ENCODE measurements at places on chromosomes 7 and 10.

- DNase-seq, result no peak
Measured at GRCh38 chr7:36207451-36208291, 54.6 kb downstream of the EEPD1 start.

- no peak for DNase-seq
Measured at GRCh38 chr7:85890244-85890811, 703.5 kb upstream of the SEMA3D start.

DNA sequence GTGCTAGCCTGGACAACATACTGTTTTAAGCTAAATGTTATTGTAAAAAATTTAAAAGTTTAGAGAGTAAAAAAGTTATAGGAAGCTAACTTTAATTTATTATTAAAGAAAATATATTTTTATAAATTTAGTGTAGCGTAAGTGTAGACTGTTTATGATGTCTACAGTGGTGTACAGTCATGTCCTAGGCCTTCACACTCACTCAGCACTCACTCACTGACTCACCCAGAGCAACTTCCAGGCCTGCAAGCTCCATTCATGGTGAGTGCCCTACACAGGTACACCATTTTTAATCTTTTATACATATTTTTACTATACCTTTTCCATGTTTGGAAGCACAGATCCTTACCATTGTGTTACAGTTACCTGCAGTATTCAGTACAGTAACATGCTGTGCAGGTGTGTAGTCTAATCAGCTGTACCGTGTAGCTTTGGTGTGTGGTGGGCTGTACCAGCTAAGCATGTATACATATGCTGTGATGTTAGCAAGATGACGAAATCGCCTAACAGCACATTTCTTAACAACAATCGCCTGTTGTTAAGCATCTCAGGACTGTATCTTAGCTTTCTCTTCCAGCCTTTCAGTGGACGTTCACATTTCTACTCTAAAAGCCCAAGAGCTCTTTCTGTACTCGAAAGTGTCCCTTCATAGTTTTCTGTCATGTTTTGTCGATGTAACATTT, 12.5 kb downstream of the RNF32 start:
- no peak for DNase-seq

DNA sequence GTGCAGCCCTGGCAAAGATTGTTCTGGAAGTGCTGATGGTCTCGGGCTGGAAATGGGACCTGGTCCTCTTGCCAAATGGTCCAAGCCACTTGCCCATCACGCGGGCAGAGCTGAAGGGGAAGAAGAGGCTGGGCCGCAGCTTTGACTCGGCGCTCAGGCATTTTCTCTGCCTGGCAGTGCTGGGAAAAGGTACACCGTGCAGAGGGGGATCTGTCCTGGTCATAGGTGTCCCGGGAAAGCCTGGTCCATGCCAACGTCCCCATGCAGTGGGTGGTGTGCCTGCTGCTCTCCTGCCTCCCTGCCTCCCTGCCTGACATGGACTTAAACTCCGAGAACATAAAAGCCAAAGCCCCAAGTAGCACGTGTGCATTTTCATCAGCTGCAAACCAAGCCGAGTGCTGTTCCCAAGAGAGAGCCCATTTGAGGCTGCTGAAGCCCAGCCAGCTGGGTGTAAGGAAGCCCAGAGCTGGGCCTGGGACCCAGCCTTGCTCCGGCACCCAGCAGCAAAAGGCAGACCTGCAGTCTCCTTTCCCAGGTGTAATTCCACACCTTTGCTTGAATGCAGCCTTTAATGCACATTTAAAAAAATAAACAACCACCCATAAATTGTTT, 72.7 kb downstream of the TCERG1L start:
- no peak for DNase-seq

DNA sequence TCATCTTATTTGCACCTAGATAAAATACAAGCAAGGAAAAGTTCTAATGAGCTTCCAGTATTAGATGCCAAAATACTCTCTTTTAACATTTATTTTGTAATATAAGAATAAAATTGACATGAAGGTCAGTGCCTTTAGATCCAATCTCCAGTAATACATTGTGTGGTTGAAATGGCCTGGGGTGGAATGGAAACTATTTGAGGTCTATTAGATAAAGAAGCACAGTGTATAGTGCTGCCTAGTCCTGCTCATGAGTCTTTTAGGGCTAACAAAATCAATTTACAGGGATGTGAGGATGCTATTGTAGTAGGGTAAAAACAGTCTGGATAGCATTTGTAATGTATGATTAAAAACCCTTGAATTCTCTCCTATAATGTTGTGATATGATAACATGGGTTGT, 84.5 kb upstream of the ETV1 start:
- no peak for DNase-seq

- DNase-seq, result peak; percentile 64
Measured at GRCh38 chr10:28432210-28432676, 100.7 kb upstream of the WAC start.

GRCh38 chr7:7707246-7707645, 11.2 kb downstream of the RPA3 start:
- DNase-seq, result no peak

DNA sequence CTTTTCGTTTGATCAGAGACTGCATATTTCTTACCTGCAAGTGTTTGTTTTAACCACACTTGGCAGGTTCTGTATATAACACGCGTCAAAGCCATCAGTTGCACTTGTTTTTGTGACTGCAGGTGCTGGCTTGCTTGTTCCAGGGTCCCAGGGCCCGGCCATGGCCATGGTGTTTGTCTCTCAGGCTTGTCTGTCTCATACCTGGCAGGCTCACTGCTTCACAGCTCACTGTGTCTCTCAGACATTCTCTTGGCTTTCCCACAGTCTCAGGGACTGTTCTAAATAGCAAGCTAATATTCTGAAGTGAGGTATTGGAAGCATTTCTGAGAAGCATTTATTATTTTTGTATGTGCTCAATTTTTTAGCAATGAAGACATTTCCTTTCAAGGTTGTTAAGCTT, 46.9 kb downstream of the GPR141 start:
- no peak for DNase-seq

DNA sequence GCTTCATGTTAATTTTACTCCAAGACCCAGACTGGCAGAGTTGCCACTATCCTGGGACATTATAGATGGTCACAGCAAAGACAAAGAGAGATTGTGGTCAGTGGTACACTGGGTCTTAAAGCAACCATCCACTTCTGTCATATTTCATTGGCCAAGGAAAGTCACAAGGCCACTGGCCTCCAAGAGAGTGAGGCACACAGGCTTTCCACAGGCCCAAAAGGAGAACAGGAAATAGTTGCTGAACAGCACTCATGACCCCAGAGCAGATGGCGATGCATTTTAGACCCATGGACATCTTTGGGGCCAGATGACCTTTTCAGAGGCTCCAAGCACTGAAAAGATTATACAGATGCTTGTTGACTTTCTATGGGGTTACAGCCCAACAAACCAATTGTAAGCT, 97.4 kb downstream of the ARID5B start:
- no peak for DNase-seq

- DNase-seq, result peak; percentile 71
Measured at GRCh38 chr10:117004227-117005025, 561 bp downstream of the SHTN1 start.

DNA sequence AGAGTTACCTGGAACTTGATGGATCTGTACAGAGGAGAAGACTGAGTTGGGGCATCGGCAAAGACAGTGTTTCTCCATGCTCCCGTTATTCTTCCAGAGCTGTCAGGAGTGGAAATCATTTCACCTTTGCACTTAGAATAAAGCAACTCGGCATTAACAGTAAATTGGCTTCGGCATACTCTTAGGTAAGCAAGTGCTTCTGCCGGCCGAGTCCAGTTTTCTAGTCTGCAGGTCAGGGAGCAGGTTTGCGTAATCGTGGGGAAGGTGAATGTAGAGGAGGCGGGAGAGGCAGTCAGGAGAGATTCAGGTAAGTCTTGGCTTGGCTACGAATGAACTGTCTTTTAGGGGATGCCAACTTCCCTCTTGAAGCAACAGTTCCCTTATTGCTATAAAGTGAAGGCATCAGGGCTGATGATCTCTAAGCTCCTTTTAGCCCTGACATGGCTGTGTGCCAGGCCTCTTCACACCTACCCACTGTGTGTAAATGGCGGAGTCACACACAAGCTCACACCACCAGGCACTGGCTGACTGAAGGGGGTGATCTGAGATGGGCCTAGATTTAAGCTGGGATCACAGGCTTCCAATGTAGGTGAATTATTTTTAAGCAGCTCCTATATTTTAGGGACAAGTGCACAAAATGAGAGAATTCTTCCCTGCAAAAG, 127.1 kb downstream of the GATA3 start:
- DNase-seq, result no peak

DNA sequence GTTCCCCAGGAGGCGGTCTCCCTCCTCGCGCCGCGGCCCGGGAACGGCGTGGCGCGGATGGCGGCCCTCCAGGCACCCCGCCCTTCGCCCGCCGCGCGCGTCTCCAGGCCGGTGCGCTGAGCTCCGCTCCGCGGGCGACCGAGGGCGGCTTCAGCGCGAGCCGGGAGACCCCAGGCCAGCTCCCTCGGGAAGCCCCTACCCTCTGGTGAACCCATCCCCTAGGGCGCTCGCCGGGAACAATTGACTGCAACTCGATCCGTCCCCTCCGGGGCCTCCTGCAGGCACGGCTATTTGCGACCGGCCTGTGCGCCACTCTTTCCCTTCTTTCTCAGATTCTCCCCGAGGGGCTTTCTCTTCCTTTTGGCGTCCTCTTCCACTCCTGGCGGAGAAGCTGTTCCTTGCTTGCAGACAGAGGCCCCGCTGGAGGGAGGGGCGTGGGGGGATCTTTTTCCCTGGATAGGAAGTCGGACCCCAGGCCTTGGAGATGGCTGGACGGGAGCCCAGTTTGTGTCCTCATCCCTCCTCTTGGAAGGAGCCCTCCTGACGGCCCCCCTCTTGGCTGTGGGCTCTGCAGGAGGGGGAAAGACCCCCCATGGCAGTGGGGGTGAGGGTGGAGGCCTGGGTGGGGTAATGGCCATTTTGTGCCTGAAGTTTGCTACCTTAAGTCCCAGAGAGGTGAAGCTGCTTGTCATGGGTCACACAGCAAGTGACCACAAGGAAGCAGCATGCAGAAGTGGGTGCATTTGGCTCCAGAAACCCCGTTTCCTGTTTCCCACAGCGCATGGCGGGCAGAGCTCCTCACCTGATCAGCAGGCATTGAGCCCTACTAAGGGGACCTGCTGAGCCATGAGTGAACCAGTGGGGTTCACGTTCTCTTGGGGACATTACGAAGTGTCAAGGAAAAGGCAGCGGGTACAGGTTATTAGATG, 171.2 kb upstream of the TNRC18 start:
- peak; percentile 84 for DNase-seq

DNA sequence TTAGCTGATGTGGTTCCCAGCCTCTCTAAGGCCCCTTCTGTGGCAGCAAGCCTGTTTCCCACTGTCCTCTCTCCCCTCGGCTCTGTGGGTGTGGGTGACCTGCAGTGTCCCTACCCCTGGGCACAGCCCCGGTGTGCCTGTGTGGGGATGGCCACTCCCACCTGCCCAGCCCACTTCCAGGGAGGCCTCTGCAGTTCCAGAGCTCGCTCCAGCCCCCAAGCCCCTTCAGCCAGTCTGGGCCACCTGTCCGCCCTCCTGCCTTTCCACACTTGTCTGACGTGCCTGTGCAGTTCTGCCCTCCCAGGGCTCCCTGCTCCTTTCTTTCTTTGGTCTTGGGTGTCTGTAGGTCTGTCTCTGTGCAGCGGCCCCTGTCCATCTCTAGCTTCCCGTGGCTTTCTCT, 127.0 kb upstream of the PPIF start:
- DNase-seq, result peak; percentile 63

DNA sequence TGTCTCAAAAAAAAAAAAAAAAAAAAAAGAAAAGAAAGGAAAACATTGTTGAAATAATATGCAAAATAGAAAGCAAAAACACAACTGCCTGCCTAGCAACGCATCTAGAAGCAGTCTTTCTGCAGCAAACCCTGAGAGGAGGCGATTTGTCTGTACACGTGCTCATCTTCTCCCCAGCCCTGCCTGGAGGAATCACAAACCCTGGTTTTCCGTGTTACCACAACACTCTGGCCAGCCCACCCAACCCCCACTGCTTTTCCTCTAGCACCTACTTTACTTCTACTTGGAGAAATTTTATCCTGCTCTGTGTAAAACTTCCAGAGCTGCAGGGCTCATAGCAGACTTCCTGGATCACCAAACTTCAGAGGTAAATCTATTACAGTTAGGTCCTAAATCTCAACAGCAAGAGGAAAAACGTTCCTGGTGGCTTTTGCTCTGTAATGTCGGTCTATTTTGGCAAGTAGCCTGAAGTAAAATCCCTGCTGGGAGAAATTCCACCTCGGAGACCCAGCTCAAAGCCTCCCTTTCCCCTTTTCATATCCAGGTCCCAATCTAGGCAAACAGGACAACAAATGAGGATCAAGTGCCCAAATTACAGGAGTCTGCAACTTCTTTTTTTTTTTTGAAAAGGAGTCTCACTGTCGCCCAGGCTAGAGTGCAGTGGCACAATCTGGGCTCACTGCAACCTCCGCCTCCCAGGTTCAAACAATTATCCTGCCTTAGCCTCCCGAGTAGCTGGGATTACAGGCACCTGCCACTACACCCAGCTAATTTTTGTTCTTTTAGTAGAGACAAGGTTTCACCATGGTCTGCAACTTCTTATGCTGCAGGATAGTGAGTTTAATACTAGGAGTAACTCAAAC, 91.6 kb downstream of the DNMBP start:
- DNase-seq, result peak; percentile 92

DNA sequence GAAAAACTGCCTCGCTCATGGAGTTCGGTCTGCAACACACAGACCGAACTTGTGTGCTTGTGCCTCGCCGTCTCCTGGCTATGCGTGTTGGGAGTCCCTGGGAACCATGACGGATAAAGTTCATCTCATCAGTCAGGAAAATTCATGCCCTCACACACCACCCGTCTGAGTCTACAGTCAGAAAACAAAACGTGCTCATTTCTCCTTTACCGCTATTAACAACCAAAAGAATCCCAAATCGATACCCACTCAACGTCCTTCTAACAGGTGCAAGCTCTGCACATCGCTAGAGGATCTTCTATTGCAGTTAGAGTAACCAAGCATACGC, 13.6 kb downstream of the CNPY1 start:
- DNase-seq, result no peak

GRCh38 chr10:34229917-34230316, 585.2 kb downstream of the PARD3 start:
- no peak for DNase-seq

- peak; percentile 30 for DNase-seq
Measured at GRCh38 chr10:94677691-94678090, 5.8 kb upstream of the CYP2C18 start.

DNA sequence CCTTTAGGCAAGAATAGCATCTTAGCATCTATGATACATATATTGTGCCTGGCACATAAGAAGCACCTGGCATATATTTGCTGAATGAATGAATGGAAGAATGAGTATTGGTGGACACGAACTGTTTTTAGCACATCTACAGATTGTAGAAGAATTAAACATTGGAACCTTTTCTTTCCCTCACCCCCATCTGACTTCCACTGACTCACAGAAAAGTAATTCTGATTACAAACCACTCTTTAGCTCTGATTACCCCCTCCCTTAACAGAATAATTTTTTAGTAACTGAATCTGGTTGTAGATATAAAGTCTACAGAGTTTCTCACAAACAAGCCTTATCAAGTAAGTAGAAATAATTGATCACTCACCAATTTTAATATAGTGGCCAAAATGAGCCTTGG, 31.9 kb downstream of the SLC26A4 start:
- DNase-seq, result no peak

DNA sequence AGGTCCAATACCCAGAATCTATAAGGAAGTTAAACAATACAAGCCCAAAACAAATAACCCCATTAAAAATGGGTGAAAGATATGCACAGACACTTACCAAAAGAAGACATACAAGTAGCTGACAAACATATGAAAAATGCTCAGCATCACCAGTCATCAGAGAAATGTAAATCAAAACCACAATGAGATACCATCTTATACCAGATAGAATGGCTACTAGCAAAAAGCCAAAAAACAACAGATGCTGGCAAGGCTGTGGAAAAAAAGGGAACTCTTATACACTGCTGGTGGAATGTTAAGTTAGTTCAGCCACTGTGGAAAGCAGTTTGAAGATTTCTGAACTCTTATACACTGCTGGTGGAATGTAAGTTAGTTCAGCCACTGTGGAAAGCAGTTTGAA, 331.1 kb downstream of the KIF20B start:
- DNase-seq, result no peak
